ENCODE measurements at places on chromosomes 1 and 21. TPM values are rescaled to one million over a fixed set of nuclear protein-coding genes. Genes with fewer than 3 reads are reported as not detected.

CITED4 gene
- 13.2 TPM for total RNA-seq

TTC22 gene
- total RNA-seq: not detected

DYNLT4 gene
- 0.87 TPM for total RNA-seq

TRIM63 gene
- 0.19 TPM for total RNA-seq

PLA2G4A gene
- total RNA-seq: 4.6 TPM

RIPK4 gene
- total RNA-seq: 3.6 TPM

FCRL6 gene
- 0.45 TPM for total RNA-seq

MAEL gene
- not detected for total RNA-seq

All from aorta (tissue), 5 donors.